ENCODE measurements at places on chromosomes 13 and 19.

GRCh38 chr19:48969276-48970138 is 4.4 kb downstream of the FTL start:
- DNase-seq = peak; percentile 98

GRCh38 chr13:32107474-32107873 is 75.9 kb downstream of the FRY start:
- no peak for DNase-seq

DNA sequence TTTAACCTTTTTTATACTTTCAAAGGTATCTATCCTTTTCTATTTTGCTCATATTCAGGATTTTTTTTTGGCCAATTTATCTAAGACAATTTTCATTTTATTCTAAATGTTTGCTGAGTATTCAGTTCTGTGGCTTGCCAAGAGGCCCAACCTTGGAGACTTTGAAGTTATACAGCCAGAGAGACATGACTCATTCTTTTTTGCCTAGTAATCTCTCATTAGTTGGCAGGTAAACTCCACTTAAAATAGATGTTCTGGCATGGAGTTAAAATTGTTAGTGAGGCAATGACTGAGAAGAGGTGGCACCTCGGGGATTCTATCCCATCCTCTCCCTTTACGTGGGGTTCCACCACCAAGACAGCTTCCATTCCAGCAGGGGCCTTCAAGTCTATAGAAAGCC is 213.8 kb downstream of the KCTD12 start:
- DNase-seq = no peak

- no peak for DNase-seq
Measured at GRCh38 chr19:44050740-44051649, 841 bp upstream of the ZNF223 start.

GRCh38 chr13:27632214-27632613 is 10.5 kb downstream of the POLR1D start:
- DNase-seq = no peak

All from NAMALWA (cell line).